Activated naive CD4-positive, alpha-beta T cell treated with Interleukin-2 at 50 U/mL for 16 hours (primary cell): ENCODE measurements at places on chromosomes 5 and 9.

GRCh38 chr5:82309091-82309531 lies 31.0 kb upstream of the RPS23 start:
- DNase-seq, result no peak

DNA sequence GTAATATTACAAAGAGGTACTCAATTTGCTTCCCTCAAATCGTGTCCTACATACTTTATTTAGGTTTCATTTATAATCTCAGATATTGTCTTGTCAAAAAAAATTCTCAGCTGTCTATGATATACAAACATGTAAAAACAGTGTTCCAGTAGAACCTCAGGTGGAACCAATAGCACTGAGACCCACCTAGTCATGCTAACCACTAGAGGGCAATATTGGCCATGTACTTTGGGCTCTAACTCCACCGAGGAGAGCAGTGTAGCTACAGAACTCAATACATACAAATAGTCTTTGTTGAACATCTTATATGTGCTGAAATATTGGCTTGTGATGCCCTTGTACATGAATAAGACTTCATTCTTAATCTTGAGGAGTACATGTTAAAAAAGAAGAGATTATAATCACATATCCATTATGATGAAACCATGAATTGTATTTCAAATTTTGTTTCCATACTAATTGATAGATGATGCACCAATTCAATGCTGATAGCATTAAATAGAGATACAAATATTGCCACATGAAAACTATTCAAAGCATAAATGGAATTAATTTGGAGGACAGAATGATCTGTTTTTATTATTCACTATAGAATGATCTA lies 71.2 kb upstream of the CNTLN start:
- no peak for DNase-seq

DNA sequence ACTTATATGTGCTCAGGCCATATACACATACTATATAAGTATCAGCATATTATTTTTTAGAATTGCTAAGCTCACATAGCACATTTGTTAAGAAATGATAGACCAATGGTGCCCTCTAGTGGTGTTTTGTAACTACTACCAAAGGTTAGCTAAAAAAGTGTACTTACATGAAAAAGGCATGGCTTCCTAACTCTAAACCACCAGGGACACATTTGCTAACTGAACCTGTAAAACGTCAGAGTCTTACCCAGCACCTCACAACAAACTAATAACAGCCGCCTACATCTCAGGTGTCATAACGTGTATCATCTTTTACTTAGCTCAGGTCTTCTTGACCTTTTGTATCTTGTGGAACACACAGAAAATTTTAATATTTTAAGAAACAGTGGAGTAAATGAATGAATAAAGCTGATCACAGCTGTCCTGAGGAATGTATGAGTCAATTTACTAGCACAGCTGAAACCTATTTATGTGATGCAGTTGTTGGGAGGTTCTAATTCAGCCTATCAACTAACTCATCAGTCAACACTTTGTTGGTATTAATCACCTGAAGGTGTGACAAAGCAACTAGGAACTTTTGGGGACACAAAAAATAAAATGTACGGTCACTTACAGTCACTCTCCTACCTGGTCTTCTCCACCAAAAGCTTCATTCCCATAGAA lies 72.9 kb downstream of the BAAT start:
- no peak for DNase-seq

GRCh38 chr9:36928210-36928609 lies 105.9 kb downstream of the PAX5 start:
- DNase-seq, result no peak

GRCh38 chr5:139266236-139266635 lies 27.3 kb upstream of the MATR3 start:
- no peak for DNase-seq
